ENCODE measurements at places on chromosomes 6 and 20.
A peak's percentile ranks its signal among the peaks of the same experiment; 100 is the strongest.

DNA sequence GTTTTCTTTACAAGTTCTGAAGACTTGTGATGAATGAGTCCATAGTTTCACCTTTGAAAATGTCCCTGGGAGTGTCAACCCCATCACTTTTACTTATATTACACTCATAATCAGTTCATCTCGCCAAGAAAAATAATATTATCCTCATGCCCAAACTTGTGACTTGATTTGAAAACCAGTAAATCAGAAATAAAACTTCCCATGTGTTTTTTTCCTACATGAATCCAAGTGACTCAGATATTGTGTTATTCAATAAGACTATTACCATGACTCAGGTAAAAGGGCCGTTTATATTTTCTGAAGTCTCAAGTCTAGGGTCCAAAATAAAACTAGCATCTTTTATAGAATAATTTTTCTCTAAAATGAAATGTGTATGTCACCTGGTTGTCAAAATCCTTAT, 15.8 kb upstream of the CYP24A1 start:
- no peak for DNase-seq

DNA sequence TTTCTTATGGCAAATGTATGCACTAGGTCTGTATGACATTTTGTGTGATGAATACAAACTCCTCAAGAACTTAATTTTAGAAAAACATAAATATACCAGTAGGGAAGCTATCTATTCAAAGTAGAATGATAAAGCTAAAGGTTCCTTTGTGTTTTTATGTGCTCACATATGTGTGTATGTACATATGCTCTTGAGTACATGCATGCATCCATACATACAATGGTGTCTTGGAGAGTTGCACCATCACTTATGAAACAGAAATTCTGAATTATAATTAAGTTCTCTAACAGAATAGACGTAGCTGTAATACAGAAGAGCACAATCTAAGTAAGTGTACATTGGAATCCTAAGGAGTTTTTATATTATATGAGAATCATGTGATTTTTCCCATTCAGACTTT, 2.3 kb downstream of the NKAIN2 start:
- no peak for DNase-seq

- DNase-seq: no peak
These were observed 7.8 kb upstream of the C20orf204 start for GRCh38 chr20:64027981-64028685.

- no peak for DNase-seq
These were observed 93.6 kb downstream of the SNAP91 start for GRCh38 chr6:83615025-83615999.

- no peak for DNase-seq
These were observed 402.8 kb upstream of the JAG1 start for GRCh38 chr20:11076434-11077105.

- no peak for DNase-seq
These were observed 71.1 kb downstream of the TOX2 start for GRCh38 chr20:43985608-43986316.

GRCh38 chr6:158118886-158119285, 49.2 kb downstream of the SERAC1 start:
- DNase-seq: no peak

DNA sequence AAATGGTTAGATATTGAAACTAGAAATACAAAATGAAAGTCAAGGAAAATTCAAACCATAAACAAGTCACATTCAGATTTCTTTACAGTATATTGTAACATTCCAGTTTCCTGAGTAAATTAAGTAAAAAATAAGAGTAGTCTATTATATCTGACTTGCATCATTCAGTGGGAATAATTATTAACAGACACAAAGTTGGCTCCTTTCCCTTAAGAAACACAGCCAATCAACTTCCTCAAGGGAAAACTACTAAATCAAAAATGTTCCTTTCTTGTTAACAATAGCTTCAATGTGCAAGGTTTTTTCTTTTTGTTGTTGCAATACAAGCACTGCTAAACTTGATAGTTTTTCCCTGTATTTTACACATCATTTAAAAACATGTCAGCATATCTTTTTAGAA, 33.2 kb downstream of the DNAAF9 start:
- DNase-seq: no peak

DNA sequence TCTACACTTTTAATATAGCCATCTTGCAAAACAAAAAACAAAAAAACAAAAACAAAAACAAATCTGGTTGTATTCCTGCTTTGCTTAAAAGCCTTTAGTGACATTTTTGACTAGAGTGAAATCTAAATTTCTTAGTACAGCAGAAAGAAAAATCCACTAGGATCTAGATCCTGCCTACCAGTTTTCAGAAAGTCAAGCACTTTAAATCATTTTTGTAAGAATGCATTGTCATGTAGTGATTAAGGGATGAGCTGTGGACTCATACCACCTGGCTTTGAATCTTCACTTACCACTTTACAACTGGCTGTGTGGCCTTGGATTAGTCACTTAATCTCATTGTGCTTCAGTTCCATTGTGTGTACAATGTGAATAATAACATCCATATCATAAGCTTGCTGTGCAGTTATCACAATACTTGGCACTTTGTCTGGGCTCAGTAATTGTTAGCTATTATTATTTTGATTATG, 4.0 kb downstream of the MKKS start:
- DNase-seq: no peak

DNA sequence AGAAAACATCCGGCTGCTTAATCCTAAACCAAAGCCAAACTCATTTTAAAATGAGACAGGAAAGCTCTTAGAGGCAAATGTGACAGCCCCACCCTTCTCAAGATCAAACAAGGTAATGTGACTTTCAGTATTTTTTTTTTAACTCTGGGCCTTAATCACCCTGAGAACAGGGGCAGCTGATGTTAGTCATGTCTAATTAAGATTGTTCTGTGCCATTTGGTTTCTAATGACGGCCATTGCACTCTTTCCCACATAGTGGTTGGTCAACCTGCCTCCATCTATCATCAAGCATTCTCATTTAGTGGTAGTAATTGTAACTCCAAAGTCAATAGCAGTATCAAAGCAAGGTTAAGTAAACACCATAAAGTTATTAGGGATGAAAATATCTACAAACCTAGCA, 191.6 kb upstream of the EXOC2 start:
- no peak for DNase-seq

- DNase-seq: no peak
These were observed 81.9 kb downstream of the SIM1 start for GRCh38 chr6:100382767-100383195.

DNA sequence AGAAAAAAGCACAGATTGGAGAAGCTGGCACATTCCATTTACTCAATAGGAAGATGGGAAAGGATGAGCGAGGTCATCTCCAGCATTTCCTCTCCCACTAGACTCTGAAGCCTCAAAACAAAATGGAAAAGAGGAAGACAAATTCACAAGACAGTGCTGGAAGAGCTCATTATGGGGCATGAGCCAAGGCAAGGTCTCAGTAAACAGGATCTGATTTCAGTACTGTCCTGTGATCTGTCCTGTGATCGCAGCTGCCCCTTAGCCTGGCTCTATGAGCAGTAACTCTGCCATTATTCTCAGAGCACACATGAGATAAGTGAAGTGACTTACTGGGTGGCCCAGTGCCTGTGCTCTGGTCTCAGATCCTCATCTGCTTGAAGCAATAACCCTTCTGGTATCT, 68.1 kb upstream of the SLC4A11 start:
- no peak for DNase-seq

GRCh38 chr20:16486532-16486931, 86.7 kb downstream of the KIF16B start:
- no peak for DNase-seq

GRCh38 chr6:75023634-75024033, 182.2 kb downstream of the COL12A1 start:
- no peak for DNase-seq

- DNase-seq: peak; percentile 68
These were observed at the start of gene SLCO4A1 for GRCh38 chr20:62642051-62642665. Gene SLCO4A1, plus strand, starts transcription at chr20:62642503. Its CDS starts 13,952 bp downstream, at chr20:62656455.

- no peak for DNase-seq
These were observed 4.2 kb downstream of the CDK19 start for GRCh38 chr6:110810896-110811586.

DNA sequence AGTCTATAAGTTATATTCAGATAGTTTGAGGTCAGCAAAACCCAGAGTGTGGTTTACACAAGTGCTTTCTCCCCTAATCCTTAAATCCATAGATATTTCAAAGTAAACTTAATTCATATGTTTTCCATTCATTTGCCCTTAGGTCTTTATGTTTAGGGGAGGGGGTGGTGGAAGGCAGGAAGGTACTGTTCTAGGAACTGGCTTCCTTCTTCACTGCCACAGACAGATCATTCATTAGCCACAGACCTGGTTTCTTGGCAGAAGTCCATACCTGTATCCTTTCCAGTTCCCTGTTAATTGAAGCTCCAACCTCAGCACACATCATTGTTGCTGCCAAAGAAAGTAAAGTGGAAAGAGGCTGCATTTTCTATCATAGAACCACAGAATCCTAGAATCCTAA, 123.0 kb downstream of the AIG1 start:
- DNase-seq: no peak

DNA sequence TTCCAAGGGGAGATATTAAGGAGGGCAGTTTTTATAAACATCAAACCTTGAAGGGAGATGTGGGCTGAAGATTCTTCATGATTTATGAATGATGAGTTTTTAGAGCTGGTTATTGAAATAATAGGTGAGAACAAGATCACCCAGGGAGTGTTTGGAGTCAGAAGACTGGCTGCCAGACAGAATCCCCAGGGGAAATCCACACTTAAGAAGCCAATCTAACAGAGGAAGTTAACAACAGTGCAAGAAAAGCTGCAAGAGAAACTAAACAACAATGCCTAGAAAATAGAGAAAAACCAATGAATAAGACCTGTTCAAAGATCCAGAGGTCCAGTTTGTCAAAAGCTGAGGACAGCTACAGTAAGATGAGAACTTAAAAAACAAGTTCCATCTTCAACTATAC, 167.9 kb upstream of the MAN1A1 start:
- DNase-seq: no peak

DNA sequence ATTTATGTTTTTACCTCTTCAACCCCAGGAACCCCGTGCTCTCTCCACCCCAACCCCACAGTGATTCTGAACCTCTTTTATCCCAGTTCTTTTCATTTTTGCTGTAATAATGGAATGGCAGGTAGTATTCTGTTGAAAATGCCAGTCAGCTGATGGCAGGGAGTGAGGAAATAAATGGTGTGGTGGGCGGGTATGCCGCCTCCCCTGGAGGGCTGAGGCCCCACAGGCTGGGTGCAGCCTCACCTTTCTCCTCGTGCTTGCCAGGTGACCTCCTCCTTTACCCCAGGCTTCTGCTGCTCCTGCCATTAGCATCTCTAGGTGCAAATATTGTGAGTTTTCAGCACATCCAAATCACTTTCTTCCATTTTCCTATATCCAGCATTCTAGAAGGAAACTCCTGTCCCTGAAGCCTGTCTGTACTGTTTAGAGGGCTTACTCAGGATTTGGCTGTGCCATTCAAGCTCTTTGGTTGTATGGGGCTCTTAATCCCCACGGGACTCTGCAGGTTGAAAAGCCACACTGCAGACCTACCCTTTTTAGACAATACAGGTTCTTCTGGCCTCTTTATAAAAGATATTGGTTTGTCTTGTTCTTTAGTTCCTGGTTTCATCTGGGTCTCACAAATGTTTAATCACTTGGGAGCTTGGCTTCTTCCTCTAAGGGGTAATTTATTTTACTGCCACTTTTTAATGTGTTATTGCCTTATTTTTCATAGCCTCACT, 201.8 kb downstream of the JARID2 start:
- no peak for DNase-seq

DNA sequence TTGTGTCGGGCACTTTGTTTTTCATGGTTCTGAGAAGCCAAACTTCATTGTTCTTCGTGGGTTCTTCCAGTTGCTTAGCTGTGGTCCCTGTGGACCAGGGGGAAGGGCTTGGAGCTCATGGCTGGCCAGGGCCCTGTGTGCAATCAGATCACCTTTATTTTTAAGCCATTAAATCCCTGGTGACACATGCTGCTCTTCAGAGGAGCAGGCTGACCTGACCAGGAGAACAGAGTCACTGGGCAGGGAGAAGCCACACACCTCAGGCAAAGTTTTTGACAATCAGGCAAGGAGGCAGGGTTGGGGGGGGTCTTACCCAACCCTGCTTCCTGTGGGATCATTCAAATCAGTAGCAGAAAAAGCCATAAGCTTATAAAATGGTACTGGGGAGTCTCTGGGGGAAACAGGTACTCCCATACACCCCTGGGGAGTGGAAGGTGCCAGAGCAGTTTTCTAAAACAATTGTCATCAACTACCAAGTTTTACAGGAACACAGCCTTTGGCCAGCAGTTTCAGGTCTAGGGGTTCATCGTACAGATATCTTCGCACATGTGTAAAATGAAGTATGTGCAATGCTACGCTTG, 37.0 kb upstream of the PREX1 start:
- no peak for DNase-seq

GRCh38 chr6:5871296-5871695, 135.4 kb downstream of the NRN1 start:
- no peak for DNase-seq

DNA sequence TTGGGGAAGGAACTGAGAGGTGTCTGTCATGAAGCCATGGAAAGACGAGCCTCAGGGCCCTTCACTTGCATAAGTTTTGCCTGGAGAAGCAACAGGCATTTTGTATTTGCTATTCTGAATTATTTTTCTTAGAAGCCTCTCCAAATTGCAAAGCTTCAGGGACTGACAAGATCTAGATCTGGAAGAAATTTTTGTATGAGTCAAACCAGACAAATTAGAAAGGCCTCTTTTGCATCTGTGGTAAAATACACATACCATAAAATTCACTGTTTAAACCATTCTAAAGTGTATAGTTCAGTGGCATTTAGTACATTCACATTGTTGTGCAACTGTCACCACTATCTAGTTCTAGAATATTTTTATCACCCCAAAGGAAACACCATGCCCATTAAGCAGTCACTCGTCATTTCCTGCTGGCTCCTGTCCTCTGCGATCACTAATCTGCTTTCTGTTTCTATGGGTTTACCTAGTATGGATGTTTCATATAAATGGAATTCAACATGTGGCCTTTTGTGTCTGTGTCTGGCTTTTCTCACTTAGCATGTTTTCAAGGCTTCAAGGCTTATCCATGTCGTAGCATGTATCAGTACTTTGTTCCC, 269.1 kb downstream of the PHF3 start:
- no peak for DNase-seq

DNA sequence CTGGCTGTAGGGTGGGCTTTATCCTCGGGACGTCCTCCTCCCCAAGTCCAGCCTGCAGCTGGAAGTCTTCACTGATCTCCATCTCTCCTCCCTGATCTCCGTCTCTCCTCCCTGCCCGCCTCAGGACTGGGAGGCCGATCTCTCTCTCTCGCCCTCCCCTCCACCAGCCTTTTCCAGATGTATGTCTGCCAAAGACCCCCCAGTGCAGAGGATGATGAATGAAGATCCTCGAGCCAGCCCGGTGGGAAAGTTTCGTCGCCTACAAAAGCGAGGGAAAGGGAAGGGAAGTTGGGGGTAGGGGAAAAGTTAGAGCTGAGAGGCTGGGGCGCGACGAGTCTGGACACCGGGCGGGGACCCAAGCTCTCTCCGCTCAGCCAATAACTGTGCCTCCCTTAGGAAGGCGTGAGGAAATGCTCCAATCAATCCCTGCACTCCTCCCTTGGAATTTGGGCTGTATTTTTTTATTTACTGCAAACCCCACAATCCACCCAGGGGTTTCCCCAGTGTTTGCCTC, 595 bp upstream of the SRF start:
- DNase-seq: no peak

- DNase-seq: no peak
These were observed 15.0 kb upstream of the DAAM2 start for GRCh38 chr6:39777218-39777617.
